SW480 (cell line): ENCODE measurements at places on chromosomes 7 and 10.
A peak's percentile ranks its signal among the peaks of the same experiment; 100 is the strongest.

DNA sequence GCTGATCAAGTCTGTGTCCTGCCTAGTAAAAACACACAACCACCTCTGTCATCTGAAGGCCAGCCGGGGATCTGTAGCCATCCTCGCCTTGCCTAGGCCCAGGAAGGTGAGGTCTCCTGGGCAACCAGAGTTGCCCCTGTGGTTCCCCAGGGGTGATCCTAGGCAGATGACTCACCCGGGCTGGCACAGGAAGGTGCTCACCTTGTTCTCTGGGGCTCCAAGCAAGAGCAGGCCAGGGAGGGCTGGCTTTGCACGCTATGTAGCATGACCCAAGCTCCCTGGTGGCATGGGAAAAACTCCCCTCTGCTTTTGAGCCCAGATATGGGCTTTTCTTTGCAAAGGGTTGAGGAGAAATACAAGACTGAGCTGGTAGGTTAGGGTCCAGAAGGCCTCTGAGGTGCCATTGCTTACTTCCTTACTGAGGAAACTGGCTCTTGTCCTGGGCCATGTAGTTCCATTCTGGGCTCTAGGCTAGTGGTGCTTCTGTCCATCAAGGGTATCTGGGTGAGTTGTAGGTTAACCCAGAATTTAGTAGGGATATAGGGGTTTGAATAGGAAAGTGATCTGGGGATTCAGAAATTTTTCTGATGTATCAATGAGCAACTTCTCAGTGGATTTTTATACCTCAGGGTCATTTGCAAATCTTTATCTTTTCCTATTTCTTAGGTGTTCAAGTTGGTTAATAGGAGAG lies 112.0 kb downstream of the NT5C2 start:
- no peak for DNase-seq

GRCh38 chr10:24873281-24873683 lies 79.1 kb downstream of the PRTFDC1 start:
- DNase-seq: peak; percentile 94

GRCh38 chr10:110268971-110269370 lies 35.7 kb downstream of the SMNDC1 start:
- no peak for DNase-seq

- no peak for DNase-seq
Measured at GRCh38 chr10:58107506-58107905, 160.2 kb downstream of the IPMK start.

DNA sequence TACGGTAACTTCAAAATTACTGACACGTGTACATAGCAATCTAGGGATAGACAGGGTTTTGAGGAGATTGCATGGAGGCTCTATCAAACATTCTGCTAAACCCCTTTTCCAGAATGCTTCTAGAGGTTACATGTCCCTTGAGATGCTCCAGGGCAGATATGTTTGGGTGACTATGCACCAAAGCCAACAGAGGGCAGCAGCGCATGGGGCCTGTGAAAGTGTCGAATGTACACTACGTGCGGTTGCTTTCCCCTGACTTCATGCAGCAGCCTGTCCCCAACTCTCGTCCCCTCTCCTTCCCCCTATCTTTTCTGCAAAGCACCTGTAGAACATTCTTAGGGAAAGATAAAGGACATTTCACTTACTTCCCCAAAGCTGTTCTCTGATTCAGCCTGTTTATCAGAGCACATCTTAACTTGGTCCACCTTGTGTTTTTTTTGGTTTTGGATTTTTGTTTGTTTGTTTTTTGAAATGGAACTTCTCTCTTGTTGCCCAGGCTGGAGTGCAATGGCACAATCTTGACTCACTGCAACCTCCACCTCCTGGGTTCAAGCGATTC lies 90.2 kb downstream of the UBE3C start:
- DNase-seq: peak; percentile 17

- peak; percentile 25 for DNase-seq
Measured at GRCh38 chr10:77116904-77117303, 520.7 kb downstream of the KCNMA1 start.

GRCh38 chr7:157609932-157610640 lies 273.3 kb downstream of the DNAJB6 start:
- no peak for DNase-seq

GRCh38 chr7:7972922-7973594 lies 4.5 kb downstream of the GLCCI1 start:
- no peak for DNase-seq

DNA sequence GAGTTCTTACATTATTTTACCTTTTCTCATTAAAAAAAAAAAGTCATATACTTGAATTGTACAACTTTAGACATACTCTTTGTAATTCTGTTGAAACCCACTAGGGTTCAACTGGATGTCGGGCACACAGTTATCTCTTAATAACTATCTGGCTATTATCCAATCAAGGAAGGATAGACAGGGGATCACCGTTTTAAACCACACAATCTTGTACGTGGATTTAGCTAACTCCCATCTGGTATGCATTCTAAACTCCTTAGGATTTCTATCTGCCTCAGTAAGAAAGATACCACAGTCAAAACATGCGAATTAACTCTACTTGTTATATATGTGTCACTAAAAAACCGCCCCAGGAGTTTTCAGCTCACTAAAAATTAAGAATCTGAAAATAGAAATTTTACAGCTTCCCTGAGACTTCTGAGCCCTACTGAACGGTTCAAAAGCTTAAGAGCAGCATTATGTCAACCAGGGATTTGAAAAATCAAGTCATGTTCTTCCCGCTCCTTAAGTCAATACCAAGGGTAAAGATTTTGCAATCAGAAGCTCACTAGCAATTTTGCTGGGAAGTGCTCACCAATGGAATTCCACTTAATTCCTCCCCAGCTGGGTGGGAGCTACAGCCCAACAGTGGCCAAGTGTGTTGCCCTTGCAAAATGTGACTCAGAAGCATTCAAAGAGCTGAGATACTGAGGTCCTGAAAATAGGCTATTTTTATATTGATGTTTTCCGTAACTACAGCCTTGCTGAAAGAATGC lies 267.0 kb downstream of the FRMD4A start:
- DNase-seq: no peak

DNA sequence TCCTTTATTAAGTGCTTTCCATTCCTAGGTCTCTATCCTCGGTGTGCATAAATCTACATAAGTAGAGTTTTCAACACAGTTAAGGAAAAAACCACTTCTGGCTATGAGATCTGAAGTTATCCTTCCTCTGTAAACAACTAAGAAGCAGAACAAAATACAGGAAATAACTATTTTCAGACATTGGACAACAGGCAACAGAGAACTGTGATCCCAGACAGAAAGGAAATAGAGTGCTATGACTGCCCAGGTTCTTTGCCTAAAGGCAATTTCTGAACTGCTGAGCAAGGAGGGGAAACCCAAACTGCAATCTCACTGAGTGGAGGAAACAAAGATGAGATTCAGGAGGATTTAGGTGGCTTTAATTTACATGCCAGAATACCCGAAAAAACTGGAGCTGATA lies 285.4 kb downstream of the SNX13 start:
- DNase-seq: no peak

GRCh38 chr7:47453093-47454061 lies 128.5 kb downstream of the TNS3 start:
- peak; percentile 82 for DNase-seq

DNA sequence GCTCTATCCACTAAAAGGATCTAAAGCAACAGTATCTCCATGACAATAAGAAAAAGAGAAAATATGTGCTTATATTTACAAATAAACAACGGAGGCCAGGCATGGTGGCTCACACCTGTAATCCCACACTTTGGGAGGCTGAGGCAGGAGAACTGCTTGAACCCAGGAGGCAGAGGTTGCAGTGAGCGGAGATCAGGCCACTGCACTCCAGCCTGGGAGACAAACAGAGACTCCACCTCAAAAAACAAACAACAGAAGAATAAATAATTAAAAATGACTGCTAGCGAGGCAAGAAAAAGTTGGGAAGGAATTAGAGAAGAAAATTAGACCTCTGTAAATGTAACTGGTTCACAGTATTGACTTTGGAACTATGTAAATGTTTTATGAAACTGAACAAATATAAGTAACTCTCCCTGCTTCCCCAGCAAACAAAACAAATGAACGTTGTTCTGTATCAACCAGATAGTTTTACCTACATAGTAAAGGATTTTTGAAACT lies 17.1 kb downstream of the TRIM24 start:
- no peak for DNase-seq

DNA sequence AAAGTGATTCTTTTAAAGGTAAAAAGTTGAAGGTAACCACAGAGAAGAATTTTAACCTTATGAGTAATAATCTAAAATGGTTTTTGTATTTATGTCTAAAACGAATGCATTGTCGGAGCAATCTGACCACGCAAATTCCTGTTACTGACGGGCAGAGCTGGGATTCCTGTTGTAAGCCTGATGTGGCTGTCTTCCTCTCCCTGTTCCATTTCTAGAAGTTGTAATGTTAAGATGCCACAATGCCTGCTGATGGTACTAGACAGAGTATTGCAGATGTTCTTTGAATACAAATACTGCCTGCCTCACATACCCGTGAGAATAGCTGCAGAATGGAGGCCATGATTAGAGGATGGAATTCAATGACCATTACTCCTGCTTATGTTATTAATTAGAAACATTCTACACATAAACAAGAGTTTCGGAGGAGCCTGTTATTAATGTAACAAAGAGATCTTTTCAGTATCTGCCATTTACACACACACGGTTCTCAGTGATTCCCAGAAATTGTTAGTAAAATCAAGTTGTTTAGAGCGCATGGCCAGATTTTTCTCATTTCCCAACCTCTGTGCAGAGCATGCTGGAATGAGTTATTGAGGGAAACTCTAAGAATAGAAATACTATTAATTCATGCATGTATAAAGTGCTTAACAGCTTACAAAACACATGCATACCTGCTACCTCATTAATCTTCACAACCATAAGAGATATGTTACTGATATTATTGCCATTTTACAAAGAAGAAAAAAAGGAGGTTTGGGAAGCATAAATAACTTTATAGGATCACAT lies 196.8 kb downstream of the PTN start:
- no peak for DNase-seq

- DNase-seq: no peak
Measured at GRCh38 chr10:15169555-15170401, 1.3 kb upstream of the NMT2 start.

DNA sequence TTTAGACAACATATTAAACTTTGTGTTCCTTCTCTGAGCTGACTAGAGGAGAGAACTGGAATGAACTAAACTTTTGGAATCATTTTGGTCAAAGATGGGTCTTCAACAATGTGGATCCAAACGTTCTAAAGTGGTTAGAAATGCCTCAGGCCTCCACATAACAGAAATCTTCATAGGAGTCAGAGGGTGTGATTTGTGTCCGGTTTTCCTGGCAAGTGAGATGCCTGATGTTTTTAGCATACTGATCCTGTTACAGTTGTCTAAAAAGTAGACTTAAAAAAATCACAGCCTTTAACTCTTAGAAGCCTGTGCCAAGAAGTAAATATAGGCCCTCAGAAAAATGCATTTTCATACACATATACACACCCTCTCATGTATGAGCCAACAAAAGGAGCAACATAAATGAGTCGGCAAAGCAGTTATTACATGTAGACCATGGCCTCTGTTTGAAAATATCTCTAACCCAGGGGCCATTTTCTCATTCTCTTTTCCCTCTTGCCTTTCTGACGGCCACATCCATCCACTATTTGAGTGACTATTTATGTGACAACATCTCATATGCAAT lies 64.5 kb downstream of the ST7 start:
- DNase-seq: no peak
